ENCODE measurements at places on chromosomes 12 and 14. TPM values are rescaled to one million over a fixed set of nuclear protein-coding genes. Genes with fewer than 3 reads are reported as not detected.

TRHDE gene
- total RNA-seq = 0.77 TPM

LALBA gene
- not detected for total RNA-seq

GSC gene
- total RNA-seq = 0.58 TPM

DNA sequence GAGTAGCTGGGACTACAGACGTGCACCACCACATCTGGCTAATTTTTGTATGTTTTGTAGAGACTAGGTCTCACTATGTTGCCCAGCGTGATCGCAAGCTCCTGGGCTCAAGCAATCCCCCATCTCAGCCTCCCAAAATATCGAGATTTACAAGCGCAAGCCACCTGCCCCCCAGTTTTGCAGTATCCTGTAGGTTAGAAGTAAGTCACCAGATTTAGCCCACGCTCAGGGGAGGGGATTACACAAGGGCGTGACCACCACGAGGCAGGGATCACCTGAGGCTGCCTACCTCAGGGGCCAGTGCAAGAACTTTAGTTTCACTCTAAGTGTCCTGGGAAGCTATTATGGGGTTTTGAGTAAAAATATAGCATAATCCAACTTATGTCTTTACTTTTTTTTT, 39.2 kb upstream of the PLEKHG6 start:
- no peak for DNase-seq

CEBPE gene
- not detected for total RNA-seq

MANSC4 gene
- total RNA-seq = not detected

DNA sequence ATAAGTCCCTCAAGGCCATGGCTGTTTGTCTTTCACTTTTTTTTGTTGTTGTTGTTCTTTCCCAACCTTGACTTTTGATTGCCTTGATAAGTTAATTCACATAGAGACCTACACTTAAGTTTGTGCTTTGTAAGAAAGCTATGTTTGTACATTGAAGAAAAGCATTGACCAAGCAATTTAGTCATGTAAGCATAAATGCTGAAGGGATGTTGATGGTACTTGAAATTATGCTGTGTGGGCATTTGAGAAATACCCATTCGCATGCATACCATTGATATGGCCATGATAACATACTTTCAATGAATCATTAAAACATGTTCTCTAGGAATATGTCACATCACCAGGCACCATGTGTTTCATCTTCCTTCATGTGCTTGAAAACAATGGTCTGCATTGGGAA, 803.7 kb upstream of the TMEM132C start:
- no peak for DNase-seq

TMPRSS12 gene
- total RNA-seq = not detected

PTGER2 gene
- total RNA-seq = 5.6 TPM

DNA sequence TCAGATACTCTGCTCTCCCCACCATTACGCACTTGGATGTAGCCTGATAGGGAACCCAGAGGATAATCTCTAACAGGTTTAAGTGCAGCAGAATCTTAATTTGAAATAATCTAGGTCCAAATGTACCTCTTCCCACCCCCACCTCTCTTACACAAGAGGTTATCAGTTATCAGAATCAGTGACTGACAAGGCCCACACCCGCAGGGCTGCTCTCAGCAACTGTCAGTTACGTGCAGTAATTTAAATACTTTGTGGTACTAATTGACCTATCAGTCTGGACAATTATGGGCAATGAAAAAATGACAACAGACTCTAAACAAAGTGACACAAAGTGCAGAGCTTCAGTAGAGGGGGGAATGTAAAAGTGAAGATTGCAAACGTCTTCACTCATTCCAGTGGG, 74.0 kb downstream of the CLIP1 start:
- DNase-seq = no peak

DNA sequence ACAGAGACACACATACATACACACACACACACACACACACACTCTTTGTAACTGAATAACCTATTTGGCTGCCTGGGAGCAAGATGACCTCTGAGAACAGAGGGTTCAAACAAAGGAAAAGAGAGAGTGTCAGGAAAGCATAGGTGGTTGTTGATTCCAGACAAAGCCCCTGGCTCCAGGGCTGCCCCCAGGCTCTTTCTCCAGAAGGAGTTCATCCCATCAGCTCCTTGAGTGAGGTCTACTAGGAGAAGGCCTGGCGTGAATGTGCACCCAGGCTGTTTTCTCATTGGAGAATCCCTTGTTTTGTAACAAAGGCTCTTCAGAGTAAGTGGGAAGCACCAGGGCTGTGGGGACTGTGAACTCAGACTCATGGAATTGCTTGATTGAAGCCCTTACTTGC, 151.9 kb downstream of the EMP1 start:
- no peak for DNase-seq

ASCL1 gene
- total RNA-seq = not detected

ZDHHC22 gene
- not detected for total RNA-seq
